ENCODE measurements at places on chromosomes 12 and 14.

DNA sequence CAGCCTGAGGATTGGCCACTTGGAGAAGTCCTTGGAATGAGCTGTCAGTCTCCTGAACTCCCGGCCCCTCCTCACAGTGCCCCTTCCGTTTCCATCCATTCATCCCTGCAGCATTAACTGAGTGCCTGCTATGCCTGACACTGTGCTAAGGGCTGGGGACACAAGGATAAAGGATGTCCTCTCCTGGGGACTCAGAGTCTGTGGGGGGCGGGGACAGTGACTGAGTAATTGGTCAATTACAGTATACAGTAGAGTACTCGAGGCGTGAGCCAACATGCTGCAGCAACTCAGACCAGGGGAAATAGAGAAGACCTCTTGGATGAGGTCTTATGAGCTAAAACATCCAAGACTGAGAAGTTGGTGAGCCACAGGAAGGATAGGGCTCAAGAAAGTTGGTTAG is 43.4 kb upstream of the PWP1 start:
- DNase-seq = peak; percentile 18

DNA sequence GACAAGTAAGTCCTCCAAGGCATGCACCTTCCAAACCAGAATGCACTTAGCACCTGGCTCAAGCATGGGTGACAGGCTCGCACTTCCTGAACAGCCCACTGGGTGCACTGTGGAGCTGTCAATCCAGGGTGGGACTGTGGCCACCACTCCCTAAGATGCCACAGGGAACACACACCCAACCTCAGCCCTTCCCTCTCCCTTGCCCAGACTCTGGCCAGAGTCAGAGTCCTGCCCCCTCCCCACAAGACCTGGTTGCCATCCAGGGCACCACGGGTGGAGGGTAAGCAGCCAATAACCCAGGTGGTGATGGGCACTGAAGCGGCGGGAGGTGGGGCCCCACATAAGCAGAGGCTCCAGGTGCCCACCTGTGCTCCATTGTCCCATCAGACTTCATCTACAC is 160.6 kb downstream of the MYRFL start:
- DNase-seq = no peak

- peak; percentile 58 for DNase-seq
Observed at GRCh38 chr12:24596768-24597388, 352.0 kb downstream of the BCAT1 start.

- DNase-seq = no peak
Observed at GRCh38 chr12:121741743-121742142, 29.2 kb downstream of the TMEM120B start.

DNA sequence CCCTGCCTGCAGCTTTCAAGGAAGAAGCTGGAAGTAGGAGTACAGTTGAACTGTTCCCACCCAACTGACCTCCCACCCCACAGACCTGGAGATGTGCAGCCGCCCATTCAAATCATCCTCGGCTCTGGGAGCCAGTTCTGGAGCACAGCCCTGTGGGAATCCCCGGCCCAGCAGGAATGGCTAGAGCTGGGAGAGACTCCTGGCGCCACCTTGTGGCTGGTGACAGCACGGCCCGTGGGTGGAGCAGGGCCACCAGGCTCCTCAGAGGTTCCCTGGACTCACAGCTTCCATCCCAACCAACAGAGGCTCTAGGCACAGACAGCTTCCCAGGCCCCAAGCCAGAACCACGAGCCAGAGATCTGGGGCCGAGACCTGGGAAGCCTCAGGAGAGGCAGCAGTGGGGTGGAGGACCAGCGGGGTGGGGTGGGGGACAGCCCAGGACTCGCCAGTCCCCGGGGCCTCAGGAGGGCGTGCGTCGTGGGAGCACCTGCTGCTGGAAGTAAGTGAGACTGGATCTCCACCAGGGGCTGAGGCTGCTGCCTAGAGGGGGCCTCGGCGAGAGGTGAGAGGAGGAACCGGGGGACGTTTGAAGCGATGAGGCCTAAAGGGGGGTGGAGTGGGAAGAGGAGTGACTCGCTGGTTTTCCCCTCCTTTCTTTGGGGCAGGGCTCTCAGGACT is 43.4 kb downstream of the RNF34 start:
- DNase-seq = peak; percentile 55

GRCh38 chr12:131231032-131231980 is 277.6 kb downstream of the ADGRD1 start:
- DNase-seq = no peak

- DNase-seq = peak; percentile 58
Observed at GRCh38 chr12:46367351-46368029, 5.1 kb downstream of the SLC38A2 start.

- peak; percentile 90 for DNase-seq
Observed at GRCh38 chr12:57993834-57994233, 52.5 kb downstream of the ATP23 start.

DNA sequence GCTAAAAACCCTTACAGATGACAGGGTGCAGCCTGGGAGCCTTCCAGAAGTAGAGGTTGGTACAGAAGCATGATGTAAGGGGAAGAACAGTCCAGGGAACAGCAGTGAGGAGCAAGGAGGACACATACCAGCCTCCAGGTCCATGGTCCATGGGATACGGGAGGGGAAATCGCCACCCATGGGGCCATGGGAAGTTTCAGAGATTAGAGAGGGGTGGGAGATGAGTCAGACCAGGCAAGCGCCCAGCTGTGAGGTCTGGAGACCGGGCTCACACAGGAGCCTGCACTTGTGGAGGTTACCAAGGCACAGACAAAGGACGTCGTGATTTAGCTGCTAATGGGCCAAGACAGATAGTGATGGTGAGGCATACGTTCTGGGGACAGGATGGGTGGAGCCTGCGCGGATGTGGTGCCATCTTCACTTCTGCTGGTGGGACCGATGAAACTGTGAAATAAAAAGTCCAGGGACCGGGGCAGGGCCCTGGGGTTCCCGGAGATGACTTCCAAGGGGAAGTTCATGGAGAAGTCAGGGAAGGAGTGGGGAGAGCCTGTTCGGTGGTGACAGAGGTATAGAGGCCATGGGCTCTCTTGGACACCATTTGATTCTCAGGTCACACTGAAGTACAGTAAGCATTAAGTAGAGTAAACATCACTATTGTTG is 17.7 kb upstream of the LRP1-AS start:
- DNase-seq = no peak

DNA sequence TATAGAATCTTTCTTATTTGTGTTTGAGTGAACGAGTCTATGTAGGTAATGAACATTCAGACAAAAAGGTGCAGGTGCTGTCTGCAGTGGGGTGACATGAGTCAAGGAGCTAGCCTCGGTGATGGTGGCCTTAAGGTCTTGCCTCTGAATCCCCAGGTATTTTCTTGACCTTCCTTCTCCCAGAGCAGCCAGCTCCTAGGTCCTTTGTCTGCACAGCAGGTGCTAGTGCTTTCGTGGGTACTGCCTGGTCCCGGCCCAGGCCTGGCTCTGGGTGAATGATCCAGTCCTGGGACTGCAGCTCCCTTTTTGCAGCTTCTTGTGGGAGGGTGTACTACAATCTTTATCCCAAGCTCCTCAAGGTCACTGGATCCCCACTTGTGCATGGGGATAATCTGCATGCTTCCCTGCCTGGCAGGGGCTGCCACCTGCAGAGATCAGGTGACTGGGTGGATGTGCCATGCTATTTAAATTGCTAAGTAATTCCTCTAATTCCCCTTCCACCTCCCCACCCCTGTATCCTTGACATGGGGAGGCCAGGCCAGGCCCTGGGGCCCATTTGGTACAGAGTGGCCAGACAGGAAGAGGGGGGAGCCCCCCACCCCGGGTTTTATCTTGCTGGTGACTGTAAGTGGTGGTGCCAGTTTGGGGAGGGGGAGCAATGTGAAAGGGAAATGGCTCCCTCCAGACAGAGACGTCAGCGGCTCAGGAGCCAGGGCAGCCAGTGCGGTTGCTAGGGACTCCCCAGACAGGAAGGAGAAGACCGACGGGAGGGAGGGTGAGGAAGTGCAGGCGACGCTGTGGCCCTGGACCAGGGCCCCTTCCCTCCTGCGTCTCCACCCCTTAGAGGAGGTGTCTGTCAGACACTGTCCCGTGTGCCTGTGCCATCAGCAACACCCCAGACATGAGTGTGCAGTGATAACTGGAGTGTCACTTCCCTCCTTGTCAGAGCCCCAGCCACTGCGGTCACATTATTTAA is 6.7 kb downstream of the VASH1 start:
- DNase-seq = no peak

DNA sequence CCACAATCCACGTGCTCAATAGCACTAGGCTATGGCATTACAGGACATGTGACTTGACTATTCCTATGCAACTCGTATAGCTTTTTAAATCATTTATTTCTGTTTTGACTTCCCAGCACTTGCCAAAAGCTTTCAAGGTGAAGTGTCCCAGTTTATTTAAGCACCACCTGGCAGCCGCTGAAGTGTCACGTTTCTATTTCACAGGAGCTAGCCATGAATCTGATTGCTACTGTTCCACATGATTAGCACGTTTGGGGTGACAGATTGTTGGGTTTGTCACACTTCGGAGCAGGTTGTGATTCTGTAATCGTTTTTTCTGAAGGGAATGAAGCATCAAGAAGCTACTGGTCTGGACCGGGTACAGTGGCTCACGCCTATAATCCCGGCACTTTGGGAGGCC is 39.9 kb upstream of the BICDL1 start:
- no peak for DNase-seq

- DNase-seq = no peak
Observed at GRCh38 chr12:56339158-56339422, 406 bp downstream of the IL23A start.

DNA sequence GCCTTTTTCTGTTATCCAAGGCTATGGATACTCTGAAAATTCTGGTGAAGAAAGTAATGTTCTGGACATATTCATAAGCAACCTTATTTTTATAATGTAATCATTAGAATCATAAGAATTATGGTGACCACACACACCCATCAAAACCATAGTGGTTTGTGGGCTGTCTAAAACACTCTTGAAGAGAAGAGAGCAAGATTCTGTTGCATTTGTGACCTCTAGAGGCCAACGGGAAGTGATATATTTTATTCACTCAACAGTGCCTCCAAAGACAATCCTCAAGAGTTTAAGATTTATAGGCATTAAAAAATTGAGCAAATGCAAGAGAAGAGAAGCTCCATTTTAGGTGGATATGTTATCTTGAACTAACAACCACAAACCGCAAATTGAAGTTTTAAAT is 68.5 kb upstream of the LGR5 start:
- DNase-seq = peak; percentile 8

DNA sequence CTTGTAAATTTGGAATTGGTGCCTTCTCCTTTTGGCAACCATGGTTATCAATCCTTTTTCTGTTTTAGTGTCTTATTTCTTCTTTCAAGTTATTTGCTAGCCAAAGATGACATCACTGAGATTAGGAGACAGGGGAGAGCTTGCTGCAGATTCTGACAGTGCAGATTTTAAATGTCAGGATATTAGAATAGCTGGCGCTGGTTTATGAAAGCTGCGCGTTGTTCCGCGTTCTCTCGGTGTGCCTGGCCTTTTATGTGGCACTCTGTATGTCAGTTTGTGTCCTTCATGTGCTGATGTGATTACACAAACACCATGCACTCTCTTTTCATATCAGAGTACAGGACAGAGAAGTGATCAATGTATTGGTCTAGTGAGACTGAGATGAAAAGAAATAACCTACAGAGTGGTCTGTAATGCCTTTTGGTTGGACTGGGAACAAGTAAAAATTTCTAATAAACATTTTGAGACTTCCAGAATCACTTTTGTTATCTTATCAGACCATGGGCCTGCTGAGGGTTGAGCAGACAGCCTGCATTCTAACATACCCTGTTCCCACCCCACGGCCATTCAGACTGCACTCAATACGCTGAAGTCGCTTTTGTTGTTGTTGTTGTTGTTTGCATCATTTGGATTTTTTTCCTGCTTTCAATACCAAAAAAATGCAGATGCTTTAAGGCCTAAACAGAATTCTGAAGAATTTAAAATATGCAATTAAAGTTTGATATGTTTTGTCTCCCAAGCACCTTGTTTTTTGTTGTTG is 49.7 kb upstream of the TRAF3 start:
- DNase-seq = no peak

- DNase-seq = no peak
Observed at GRCh38 chr12:17192721-17193120, 586.8 kb upstream of the LMO3 start.

DNA sequence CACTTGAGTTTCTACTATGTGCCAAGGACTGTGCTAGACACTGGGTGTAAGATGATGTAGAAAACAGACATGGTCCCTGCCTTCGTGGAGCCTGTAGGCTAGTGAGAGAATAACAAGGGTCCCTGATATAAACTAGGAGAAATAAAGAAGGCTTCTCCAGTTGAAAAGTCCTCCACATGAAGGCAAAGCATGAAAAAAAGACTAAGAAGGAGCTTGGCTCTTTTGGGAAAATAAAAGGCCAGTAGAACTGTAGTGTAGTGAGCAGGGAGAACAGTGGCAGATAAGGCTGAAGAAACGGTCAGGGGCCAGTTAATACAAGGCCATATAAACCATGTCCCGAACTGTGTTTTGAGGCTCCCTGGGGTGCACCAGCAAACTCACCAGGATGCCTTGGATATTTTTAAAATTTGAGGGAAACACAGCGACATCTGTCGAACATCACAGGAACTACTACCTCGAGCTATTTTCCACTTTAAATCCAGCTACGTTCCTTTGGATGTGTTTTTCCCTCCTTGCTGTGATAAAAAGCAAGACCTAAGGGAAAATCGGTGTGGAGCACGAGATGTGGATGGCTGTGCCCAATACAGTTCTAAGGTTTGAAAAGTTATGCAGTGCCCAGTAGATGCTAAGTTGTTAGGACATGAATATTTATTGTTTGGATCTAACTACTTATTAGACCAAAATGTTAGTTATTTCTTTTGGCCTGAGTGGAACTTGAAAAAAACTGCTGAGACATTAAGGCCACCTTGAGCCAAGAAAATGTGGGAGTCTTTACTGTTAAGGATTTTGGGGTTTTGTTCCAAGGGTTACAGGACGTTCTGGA is 8.5 kb upstream of the CFL2 start:
- peak; percentile 55 for DNase-seq

GRCh38 chr12:94416613-94417012 is 43.1 kb downstream of the CEP83 start:
- DNase-seq = no peak

GRCh38 chr12:89884416-89884898 is 175.8 kb upstream of the ATP2B1 start:
- no peak for DNase-seq

GRCh38 chr12:89756585-89757398 is 48.2 kb upstream of the ATP2B1 start:
- peak; percentile 100 for DNase-seq

DNA sequence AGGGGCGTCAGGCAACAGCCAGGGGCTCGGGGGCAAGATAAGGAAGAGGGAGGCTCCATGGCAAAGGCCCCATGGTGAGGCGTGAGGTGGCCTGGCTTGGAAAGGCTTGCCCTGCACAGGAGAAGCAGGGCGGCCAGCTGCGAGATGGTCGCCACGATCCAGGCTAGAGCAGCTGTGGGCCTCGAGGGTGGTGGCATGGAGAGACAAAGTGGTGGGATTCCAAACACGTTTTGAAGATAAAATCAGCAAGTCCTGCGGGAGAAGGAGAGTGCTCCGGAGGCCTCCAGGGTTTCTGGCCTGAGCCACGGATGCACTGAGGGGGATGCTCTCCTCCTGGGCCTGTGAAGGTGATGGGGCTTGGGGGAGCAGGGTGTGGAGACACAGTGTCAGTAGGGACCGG is 20.5 kb upstream of the DLK1 start:
- DNase-seq = no peak

- no peak for DNase-seq
Observed at GRCh38 chr14:95008445-95009217, 148.7 kb downstream of the DICER1 start.
